ENCODE measurements at places on chromosomes 7 and 10. TPM values are rescaled to one million over a fixed set of nuclear protein-coding genes. Genes with fewer than 3 reads are reported as not detected.

- H3K4me3 ChIP-seq, result no peak overlapping the region
- H3K4me1 ChIP-seq, result no peaks in the 10 kb centered on the region
- no peak for DNase-seq
- H3K27me3 ChIP-seq, result no peaks in the 10 kb centered on the region
- H3K36me3 ChIP-seq, result no peaks in the 10 kb centered on the region
Measured at GRCh38 chr7:89757910-89758309, 396.4 kb upstream of the STEAP1 start.

GRCh38 chr10:113947184-113948041 is 93.0 kb downstream of the NHLRC2 start:
- DNase-seq, result no peak
- H3K4me1 ChIP-seq, result no peaks in the 10 kb centered on the region
- no peak overlapping the region for H3K4me3 ChIP-seq
- no peaks in the 10 kb centered on the region for H3K36me3 ChIP-seq

ZNF239 gene
- 1.5 TPM for total RNA-seq

AKR1D1 gene
- total RNA-seq, result not detected
